ENCODE measurements at places on chromosomes 6 and 20.

- no peak for DNase-seq
These were observed 975 bp upstream of the PPT2 start for GRCh38 chr6:32152769-32153563.

DNA sequence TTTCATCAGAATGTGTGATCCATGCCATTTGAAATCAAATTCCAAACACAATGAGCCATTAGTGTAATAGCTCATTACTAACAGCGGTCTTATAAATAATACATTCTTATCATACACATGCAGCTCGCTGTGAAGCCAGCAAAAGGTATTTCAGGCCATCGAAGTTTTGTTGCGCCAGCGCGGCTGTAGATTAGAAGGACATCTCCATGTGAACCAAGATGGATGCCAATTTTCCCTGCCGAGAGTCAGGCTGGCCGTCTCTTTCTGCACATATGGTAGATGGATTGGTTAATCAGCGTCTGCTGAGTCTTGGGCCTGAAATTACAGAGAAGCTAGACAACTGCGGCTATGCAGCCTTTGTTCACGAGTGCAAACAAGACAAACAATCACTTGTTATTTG, 44.1 kb downstream of the CFAP61 start:
- no peak for DNase-seq

DNA sequence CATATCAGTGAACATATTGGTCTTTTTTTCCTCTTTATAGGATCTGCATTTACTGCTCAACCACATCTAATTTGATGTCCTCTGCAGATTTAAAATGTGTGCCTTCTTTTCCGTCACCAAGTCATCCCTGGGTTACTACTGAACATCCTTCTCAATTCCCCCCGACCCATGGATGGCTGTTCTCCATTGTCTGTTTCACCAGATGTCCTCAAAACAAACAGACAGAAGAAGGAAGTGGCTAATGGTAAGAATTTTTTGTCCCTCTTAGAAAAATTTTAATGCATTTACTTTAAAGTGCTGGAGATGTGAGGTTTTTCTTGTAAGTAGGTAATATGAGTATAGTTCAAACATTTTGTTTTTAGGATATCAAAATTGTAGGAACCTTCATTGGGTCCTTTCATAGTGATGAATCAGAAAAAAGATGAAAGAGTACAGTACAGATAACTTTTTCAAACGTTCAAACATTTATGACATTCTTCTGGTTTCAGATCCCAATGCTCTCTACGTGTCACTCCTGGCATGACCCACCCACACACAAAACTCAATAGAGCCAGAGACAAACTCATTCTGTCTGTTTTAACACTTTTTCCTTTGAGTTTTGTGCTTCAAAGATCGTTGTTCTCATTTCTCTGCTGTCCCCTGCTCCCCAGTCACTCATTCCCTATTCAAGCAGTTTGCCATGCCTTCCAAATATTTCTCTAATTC, 276.4 kb downstream of the PRL start:
- no peak for DNase-seq

DNA sequence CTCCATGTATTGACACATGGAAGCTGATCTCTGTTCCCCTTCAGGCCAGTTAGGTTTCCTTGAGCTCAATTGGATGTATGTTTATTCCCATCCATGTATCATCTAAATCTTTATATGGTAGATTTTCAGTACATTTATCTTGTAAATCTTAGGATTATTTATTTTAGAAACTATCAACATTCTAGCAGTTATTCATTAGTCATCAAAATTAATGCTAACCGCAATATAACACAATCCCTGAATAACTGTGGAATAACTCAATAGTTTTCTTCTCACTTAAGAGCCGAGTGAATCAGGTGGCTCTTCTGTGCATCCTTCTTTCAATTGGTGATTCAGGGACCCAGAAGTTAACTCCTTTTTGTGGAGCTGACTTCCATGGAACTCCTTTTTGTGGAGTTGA, 15.5 kb upstream of the TBX18 start:
- DNase-seq, result no peak

GRCh38 chr6:162493917-162494316, 233.6 kb downstream of the PRKN start:
- no peak for DNase-seq

DNA sequence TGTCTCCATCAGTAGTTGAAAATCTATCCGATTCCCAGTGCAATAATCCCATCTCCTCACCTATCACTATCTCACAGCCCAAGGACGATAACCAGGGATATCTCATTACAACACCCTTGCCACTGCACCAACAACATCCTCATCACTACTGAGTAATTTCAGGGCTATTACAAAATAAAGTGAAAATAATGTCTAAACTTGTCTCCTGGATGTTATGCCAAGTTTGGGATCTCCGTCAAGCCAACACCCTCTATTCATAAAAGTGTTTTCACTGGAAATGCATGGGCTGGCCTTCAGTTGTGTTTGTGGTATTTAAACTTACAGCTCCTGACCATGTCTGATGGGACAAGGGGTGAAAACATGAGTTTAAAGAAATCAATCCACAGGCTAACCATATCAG, 42.0 kb upstream of the STMND1 start:
- no peak for DNase-seq

DNA sequence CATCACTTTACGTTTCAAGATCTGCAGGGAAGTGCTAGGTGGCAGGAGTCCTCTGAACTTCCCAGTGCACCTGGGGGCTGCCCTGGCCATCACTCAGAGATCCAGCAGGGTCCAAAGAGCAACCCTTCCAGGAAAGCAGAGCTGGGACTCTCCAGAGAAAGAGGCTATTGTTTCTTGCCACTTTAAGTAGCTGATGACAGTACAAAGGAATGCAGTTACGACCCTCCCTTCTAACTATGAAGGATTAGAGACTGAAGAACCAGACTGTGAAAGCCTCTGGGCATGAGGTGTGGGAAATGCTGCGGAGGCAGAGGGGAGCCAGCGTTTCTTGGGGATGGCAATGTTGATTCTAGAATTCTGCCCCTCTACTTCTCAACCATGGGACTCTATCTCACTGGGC, 189.1 kb upstream of the SUPT3H start:
- DNase-seq, result no peak

Data from NCI-H1092 (cell line).